ENCODE measurements at places on chromosomes 5 and 9.

GRCh38 chr5:74916831-74917710 is 50.9 kb upstream of the FAM169A start:
- DNase-seq = no peak

GRCh38 chr9:33165263-33166151 is 1.6 kb downstream of the B4GALT1 start:
- peak; percentile 56 for DNase-seq

DNA sequence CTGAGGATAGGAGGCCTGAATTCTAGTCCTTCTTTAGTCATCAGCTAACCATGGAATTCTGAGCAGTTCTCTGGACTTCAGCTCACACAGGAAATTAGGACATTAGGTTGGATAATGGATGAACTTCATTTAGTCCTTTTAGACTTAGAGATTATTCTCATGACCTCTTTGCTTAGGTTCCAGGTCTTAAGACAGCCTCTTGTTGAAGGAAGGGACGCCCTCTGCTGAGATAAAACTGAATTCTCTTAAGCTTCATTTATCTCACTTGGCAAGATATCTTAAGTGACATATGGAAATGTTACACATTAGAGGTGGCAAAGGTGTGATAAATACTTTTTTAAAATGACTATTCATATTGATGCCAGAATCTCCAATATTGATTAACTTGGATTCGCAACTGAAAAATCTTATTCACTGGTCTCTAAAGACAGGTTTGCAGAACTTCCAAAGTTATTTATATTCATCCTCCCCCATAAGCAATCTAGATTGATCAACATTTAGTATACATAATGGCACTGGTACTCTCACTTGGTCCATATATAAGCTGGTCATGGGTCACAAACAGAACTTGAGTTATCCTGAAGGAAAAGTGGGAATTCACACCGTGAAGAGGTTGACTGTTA is 16.9 kb upstream of the ZNF366 start:
- DNase-seq = no peak

DNA sequence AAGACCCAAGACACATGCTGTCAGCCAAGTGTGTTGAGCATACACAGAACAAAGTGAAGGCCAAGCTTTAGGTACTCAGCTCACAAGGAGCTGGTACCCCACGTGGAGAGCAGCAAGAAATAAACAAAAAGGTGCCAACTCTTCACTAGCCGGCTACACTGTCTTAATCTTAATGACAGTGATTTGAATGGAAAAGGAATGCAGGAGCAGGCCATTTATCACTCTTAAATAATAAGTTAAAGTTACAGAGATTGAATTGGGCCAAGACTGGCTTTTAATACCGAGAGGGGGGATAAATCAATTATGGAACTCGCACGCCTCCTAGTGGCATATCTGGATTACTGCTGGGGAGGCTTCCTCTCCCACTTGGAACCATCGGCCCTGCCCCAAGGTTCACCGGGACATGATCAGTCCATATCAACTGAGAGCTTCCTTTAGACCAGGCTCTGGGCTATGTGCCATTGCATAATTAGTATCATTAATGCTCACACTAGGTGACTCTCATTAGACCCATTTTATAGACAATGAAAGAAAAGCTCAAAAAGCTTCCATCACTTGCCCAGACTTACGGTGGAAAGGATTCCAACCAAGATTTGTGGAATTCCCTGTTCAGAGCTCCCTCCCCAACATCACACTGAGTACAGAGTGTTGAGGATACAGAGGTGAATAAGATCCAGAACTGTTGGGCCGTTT is 94.0 kb downstream of the ACTL7B start:
- DNase-seq = peak; percentile 23

DNA sequence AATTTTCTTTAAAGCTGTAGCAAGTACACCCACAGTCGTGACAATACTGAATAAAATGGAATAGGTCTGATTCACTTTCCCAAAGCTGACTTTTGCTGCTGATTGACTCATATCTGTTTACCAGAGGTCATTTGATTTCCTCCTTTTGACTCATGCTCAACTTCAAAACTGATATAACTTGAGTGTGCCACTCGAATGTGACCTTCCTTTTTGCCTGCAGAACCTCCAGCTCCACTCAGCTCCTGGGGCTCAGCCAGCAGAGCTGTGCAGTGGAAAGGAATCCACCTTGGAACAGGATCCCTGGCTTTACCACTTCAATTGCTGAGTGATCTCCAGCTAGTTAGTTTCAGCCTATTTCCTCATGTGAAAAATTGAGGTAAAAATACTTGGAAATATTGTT is 84.1 kb downstream of the FEM1C start:
- no peak for DNase-seq

GRCh38 chr5:54455413-54456157 is at the start of gene HSPB3:
TSS of gene HSPB3 (plus strand) at chr5:54455699. CDS start at chr5:54455790, 91 bp downstream.
- DNase-seq = no peak

- DNase-seq = no peak
Measured at GRCh38 chr9:4859035-4859434, 66.3 kb downstream of the RCL1 start.

- no peak for DNase-seq
Measured at GRCh38 chr9:125613141-125613540, 93.9 kb downstream of the MAPKAP1 start.

GRCh38 chr5:54148067-54148845 is 162.1 kb downstream of the ARL15 start:
- DNase-seq = no peak

- no peak for DNase-seq
Measured at GRCh38 chr9:121985792-121986494, 107.2 kb downstream of the TTLL11 start.

DNA sequence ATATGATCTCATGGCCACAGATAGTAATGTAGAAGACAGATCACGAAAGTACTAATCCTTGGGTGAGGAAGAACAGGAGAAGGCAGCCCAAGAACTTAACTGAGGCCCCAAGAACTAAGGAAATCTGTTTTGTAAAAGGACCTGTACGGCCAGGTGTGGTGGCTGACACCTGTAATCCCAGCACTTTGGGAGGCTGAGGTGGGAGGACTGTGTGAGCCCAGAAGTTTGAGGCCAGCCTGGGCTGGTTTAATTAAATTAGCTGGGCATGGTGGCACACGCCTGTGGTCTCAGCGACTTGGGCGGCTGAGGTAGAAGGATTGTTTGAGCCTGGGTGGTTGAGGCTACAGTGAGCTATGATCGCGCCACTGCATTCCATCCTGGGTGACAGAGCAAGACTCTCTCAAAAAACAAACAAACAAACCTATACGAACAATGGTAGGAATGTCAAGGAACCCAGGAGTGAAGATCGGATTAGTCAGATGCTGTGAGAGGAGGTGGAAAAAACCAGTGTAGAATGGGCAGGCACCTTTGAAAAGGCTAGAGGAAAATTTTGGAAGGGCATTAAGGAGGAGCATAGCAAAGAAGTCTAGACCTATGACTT is 283.8 kb upstream of the DMRT1 start:
- DNase-seq = no peak

GRCh38 chr5:35244171-35244570 is 13.9 kb upstream of the PRLR start:
- no peak for DNase-seq

DNA sequence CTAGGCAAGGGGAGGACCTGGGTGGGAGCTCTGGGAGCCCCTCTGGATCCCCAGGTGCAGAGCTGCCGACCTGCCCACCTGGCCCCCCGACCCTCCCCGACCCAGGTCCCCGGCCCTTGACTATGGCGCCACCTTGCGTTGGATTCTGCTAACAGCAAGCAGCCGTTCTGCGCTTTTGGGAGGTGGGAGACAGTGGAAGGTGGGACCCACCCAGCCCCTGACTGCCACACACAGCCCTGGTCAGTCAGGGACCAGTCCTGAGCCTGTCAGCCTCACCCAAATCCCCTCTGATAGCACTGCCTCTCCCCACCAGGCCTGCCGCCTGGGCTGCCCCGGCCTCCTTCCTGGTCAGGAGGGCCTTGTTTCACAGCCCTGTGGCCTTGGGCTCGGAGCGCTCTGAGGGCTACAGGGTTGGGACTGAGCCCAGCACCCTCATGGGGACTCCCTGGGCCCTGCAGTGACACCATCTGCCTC is 77.9 kb downstream of the HMCN2 start:
- DNase-seq = peak; percentile 3

- no peak for DNase-seq
Measured at GRCh38 chr5:2921651-2922050, 170.2 kb upstream of the IRX2 start.

DNA sequence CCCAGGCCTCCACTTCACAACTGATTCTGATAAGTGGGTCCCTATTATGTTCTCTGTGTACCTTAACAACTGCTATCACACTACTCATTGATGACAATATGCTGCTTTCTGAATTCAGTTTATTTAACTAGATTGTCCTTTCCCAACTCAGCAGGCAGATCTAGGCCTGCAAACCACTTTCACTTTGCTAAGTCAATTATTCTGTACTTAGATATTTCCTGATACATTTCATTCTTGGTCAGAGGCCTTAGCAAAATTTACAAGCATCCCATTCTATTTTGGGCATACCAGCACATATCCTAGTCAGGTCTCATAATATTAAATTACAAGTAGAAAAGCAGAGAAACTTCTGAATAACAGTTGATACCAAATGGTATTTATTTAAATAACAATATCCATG is 235.7 kb upstream of the HAPLN1 start:
- DNase-seq = no peak

GRCh38 chr9:129335464-129336129 is 157.5 kb upstream of the IER5L start:
- DNase-seq = no peak

DNA sequence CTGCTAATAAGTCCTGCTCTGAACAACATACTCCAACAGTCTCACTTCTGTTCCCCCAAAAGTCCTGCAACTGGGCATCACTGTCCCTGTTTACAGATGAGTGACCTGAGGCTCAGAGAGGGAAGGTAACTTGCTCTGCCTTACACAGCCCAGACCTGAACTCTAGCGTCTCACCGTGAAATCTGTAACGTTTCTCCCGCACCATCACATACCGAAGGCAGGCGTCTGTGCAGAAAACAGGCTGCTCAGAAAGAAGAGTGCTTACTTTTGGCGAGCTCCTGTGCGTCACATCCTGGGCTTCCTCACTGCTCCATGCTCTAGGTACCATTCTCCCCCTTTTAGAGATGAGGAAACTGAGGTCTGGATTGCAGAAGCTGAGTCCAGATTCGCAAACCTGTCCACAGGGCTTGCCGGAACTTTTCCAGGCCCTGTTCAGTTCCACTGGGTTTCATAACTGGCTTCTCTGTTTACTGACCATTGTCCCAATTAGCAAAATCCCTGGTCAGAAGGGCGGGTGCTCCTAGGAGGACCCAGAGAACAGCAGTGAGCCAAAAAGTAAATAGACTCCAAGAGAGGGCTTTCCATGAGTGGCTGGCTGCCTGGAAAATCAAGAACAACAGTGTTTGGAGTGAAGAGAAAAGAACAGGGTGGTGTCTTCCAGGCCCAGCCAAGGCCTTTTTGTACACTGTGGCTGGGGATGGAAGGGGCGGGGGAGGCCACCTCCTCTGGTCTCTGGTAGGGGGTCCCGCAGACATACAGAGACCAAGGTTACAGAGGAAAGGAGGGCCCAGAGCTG is 27.1 kb downstream of the GSN start:
- no peak for DNase-seq

- no peak for DNase-seq
Measured at GRCh38 chr9:36922548-36922947, 111.5 kb downstream of the PAX5 start.

DNA sequence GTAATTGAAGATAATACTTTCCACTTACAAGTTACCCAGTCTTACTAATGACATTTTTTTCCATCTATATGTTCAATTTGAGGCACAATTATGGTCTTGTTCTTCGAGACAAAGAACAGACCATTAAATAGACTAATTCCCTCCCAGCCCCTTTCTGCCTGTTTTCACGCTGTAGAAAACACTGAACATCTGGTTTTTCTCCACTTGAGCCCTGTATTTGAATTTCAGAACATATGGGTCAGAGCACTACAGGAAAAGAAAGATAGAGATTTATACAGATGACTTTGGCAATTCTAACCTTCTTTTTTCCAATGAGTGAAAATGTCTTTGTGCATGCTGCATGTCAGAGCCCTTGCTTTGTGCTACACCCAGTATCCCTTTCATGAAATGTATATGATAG is 506.9 kb downstream of the LRRC70 start:
- no peak for DNase-seq

- no peak for DNase-seq
Measured at GRCh38 chr5:157449011-157449723, 10.8 kb upstream of the NIPAL4 start.

- peak; percentile 7 for DNase-seq
Measured at GRCh38 chr9:70510157-70510770, 95.8 kb upstream of the KLF9 start.

DNA sequence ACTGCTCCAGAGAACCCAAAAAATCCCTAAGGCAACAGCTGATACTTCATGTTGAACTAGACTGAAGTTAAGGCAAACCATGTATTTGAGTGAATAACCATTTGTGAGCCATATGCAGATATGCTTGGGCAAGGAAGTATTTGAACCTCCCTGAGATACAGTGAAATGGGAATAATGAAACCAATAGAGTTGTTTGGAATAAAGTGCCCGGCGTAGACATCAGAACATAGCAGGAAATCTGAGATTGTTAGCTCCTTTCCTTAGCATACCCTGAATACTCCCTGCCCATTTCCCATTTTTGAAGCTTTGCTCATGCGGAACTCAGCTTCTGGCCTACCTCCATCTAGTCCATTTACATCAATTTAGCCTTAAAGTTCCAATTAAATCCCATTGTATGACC is 611.9 kb downstream of the EFNA5 start:
- no peak for DNase-seq

- no peak for DNase-seq
Measured at GRCh38 chr5:34523387-34523726, 132.8 kb upstream of the RAI14 start.

GRCh38 chr9:136437430-136437829 is 2.2 kb downstream of the INPP5E start:
- DNase-seq = no peak

DNA sequence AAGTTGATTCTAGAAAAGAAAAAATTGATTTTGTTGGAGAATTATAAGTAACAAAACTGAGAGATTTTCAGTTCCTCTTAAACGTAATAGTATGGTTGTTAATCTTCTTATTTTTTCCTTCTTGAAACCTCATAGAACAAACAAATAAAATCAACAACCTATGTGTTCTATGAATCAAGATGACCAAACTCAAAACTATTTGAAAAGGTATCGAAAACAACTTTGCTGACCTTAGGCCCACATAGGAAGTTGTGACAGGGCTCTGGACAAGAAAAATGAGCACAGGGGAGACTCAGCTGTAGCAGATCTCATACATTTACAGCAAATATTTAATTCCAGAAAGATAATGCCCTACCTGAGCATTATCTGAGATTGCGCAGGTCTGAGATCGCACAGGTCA is 169.4 kb upstream of the CCNH start:
- no peak for DNase-seq

All from CD4-positive, alpha-beta T cell treated with Interleukin-2 at 100 ng/mL for 4 hours (primary cell).